ENCODE measurements at places on chromosomes 2 and 18.

DNA sequence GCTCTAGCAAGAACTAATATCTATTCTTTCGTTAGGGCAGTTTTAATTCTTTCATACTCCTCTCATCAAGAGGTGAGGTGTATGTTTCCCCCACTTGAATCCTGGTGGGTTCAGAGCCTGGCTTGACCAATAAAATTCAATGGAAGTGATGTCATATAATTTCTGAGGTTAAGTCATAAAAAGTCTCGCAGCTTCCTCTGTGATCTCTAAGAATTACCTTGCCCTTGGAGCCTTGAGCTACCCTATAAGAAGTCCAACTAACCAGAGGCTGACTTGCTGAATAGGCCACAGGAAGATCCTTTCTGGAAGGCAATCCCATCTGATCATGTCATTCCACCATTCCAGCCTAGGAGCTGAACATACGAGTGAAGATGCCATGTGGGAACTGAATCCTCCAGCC, 26.1 kb upstream of the INO80D start:
- no peak for DNase-seq

DNA sequence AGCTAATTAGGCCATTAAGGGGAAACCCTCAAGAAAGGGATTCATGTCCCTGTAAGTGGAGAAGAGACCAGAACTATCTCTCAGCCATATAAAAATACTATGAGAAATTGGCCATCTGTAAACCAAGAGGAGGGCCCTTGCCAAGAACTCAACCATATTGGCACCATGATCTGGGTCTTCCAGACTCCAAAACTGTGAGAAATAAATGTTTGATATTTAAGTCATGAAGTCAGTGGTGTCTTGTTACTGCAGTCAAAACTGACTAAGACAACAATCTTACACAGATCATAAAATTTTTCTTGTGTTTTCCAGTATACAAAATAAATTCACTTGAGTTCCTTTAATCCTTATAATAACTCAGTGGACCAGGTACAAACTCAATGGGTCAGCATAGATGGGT, 589.8 kb upstream of the CDH2 start:
- no peak for DNase-seq

DNA sequence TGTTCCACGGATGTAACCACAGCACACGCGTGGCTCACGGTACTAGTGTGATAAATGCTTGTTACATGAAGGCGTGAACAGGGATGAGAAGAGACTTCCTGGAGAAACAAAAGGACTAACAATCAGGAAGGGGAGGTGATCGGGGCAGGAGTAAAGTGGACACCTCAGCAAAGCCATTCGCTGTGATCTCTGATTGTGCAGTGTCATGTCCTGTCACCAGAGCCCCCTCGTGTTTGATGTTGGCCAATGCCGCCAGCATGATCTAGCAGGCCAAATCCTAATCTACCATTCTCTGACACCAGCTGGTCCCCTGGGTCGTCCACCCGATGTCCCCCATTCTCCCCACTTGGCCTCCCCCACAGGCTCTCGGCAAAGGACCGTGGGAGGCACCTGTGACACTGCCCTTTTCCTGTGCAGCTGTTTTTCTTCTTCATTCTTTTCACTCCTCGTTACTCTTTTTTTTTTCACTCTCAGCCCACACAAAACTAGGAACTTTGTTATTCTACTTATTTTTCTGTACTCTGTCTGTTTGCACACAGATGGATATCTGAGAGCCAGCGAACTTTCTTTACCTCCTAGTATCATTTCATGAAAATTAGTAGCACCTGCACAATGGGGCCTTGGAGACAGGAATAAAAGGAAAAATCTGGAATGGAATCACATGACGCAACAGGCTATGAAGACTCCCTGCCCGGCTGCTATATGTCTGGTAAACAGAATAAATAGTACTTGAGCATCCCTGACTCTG, 146.8 kb downstream of the TGIF1 start:
- DNase-seq, result no peak

GRCh38 chr2:174749793-174750192, 14.5 kb downstream of the CHRNA1 start:
- no peak for DNase-seq

GRCh38 chr2:231174211-231174651, 24.2 kb upstream of the ARMC9 start:
- DNase-seq, result no peak

DNA sequence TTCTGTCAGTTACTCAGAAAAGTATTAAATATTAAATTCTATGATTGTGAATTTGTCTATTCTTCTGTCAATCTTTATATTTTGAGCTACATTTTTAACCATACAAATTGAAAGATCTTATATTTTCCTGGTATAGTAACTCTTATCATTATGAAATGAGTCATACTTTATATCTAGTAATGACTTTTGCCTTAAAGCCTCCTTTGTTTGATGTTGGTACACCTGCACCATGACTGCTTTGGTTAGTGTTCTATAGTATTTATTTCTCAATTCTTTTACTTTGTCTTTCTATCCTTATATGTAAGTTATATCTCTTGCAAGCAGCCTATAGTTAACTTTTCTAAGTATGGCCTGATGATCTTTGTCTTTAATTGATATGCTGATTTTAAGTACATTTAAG, 13.0 kb downstream of the ZNF236 start:
- DNase-seq, result no peak

DNA sequence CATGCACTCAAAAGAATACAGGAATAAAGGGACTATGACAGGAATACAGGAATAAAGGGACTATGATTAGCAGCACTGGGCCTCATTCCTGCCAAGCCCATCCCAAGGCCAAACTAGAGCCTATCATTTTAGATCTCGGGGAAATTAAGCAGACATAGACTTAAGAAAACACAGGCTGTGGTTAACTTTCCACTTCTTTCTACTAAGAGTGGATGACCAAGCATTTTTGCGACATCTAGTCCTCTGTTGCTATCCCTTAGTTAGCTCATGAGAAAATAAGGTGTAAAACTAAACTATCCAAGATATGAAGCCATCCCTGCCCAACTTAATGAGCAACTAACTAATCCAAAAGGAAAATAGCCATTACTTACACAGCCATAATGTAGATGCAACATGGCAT, 5.9 kb downstream of the LYPD1 start:
- no peak for DNase-seq

DNA sequence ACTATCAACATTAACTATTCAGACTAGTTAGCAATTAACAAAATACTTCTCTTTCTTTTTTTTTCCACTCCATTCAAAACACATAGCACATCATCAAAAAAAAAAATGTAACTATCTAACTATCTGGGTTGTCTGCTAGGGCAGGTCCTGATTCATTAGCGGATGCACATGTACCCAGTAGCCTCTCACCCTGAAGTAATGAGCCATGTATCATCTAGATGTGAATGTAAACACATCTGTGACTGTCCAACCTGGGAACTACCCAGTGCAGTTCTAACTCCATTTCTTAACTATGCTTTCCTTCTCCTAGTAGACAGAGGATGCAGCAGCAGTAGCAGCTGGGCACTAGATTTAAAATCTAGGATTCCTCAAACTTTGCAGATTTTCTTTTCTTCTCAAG, 183.1 kb upstream of the PIK3C3 start:
- DNase-seq, result no peak

GRCh38 chr18:46480226-46480625, 176.8 kb downstream of the LOXHD1 start:
- no peak for DNase-seq

DNA sequence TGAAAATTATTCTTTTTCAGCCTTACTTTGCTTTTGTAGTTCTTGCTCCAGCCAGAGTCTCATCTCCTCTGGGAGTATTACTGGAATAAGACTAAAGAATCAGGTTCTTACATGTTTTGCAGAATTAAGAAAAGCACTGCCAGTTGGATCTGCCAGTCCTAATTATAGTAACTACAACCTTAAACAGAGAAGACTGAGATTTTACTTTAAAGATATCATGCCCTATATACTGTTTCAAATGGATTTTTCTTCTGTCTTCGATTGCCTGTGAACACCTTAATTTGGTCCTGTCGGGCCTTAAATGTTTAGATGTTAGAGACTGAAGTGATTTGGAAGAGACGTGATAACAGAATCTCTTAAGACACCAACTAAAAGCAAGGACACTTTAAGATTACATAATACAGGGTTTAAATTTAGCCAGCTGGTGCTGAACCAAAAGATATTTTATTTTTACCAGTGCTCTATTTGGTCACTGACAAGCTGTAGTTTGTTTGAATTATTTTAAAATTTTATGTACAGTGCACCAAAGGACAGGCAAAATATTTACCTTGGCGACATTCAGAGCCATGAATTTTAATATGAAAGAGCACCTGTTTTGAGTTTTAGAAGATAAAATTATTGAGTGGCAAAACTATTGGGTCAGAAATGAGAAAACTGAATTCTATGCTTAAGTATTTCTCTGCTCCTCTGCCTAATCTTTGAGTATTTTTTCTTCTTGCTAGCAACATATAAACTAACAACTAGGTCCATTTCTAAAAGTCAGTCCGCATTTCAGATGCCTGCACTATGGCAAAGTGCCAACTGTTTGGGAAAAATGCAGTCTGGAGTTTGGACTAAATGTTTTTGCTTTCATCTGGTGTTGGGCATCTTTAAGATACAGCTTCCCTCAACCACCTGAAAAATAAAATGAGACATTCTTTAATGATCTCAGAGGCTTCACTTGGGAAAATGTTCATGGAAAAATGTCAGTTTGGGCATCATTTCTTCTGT, 300.0 kb downstream of the XIRP2 start:
- no peak for DNase-seq
